Left lung (tissue), 14 donors: ENCODE measurements at places on chromosomes 7 and 10. TPM values are rescaled to one million over a fixed set of nuclear protein-coding genes. Genes with fewer than 3 reads are reported as not detected.

GRCh38 chr10:24518411-24518810, 205.3 kb downstream of the ARHGAP21 start:
- DNase-seq, result no peak

GRCh38 chr7:36583318-36583717, 141.0 kb downstream of the AOAH start:
- no peak for DNase-seq

- no peak for DNase-seq
Observed at GRCh38 chr7:18859318-18859717, 258.1 kb downstream of the TWIST1 start.

- DNase-seq, result no peak
Observed at GRCh38 chr7:47373871-47374451, 207.9 kb downstream of the TNS3 start.

- no peak for DNase-seq
Observed at GRCh38 chr7:16880554-16880953, 1.2 kb downstream of the AGR3 start.

DNA sequence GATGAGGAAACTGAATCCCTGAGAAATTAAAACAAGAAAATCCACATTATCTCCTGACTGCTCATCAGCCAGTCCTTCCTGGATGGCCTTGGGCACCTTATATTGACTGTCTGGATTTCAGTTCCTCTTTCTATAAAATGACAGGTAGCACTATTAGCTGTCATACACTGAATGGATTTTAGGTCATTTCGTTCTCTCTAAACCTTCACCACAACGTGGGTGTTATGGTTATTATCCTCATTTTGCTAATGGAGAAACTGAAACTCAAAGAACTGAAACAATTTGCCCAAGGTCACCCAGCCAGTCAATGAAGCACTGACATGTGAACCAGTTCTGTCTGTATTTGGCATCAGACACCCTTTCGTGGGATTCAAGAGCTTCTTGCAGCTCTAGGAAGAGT, 193.8 kb downstream of the CYP26A1 start:
- DNase-seq, result no peak

GRCh38 chr10:133072196-133072595, 15.5 kb upstream of the ADGRA1 start:
- no peak for DNase-seq

DNA sequence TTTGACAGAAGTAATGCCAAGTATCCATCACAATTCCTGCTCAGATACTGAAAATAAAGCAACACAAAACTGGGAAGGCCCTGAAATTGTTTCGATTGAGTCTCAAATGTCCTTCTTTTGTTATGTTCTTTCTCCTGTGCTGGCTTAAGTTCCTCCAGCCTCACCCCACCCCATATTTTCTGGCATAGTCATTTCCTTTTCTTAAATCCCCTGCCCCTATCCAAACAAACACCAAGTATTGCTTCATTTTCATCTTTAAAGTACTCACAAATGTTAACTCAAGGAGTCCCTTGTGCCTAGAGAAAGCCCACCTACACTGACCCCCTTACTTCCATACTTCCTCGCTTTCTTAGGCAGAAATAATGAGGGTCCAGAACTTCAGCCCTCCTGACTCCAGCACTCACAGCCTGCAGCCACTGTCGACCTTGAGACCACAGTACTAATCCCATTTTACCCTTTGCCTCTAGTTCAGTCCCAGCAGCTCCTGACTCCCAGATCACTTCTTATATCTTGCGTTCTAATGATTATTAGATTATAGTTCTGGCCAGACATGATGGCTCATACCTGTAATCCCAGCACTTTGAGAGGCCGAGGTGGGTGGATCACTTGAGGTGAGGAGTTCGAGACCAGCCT, 73.2 kb upstream of the ST8SIA6 start:
- no peak for DNase-seq

DNA sequence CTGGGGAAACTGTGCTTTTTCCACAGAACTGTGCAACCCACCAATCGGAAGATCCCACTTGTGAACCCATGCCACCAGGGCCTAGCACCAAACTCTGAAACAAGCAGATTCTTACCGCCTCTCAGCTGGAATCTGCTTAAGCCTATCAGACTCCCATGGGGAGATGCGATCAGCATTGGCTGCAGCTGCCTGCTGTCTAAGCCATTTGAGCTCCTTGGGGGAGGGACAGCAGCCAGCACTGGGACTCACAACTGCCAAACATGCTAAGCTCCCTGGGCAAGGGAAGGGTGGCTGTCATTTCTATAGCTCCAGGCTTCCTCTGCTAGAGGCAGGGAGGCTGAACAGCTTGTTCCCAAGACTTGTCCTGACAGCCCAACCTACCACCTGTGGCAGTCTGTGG, 283.8 kb downstream of the CDK14 start:
- peak; percentile 24 for DNase-seq

GRCh38 chr10:117239721-117240620, 943 bp upstream of the SLC18A2 start:
- DNase-seq, result no peak

DNA sequence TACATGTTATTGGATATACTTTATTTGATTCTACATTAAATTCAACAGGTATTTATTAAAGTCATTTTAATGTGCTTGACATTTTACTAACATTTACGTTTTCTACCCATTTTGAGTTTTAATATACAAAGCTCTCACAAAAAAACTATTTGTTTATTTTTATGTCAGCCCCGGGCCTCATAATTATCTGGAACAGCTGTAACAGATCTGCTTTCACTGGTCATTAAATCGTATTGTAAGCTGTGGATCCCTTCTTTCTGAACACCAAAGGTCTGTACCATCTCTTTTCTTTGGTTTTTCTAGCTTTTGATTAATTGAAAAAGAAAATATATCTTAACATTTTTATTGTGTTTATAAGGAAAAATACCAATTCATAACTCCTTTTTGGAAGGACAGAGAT, 73.5 kb downstream of the SEMA3E start:
- DNase-seq, result no peak

GRCh38 chr7:34718867-34719266, 60.8 kb downstream of the NPSR1 start:
- no peak for DNase-seq

GRCh38 chr7:103379270-103379975, 32.0 kb downstream of the PSMC2 start:
- no peak for DNase-seq

DNA sequence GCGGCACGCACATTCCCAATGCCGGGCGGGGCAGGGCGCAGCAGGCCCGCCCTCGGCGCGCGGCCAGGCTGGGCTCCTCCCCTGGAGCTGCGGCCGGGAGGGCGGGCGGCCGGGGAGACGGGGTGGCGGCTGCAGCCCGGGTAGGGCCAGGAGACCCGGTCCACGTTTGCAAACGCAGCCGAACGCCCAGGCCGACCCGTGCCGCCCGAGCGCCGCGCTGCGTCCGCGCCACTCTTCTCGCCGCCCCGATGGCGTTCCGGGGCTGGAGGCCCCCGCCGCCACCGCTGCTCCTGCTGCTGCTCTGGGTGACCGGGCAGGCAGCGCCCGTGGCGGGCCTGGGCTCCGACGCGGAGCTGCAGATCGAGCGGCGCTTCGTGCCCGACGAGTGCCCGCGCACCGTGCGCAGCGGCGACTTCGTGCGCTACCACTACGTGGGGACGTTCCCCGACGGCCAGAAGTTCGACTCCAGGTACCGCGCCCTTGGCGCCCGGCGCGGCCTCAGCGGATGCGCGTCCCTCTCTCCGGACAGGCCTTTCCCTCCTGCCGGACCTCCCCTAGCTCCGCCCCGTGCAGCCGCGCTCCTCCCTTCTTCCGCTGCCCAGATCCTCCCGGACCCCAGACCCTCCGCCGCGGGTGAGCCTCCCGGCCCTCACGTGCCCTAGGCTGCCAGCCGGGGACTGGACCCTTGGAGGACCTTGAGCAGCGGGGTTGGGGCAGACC, at the start of gene FKBP9:
Gene FKBP9, plus strand, starts transcription at position 115 of the 720 bp plus-strand sequence. Its CDS starts 134 bp downstream, at position 249.
- peak; percentile 95 for DNase-seq

GRCh38 chr7:1137517-1138167, 22.4 kb downstream of the ZFAND2A start:
- DNase-seq, result no peak

GRCh38 chr7:77184463-77184862, 15.2 kb downstream of the FGL2 start:
- no peak for DNase-seq

DNA sequence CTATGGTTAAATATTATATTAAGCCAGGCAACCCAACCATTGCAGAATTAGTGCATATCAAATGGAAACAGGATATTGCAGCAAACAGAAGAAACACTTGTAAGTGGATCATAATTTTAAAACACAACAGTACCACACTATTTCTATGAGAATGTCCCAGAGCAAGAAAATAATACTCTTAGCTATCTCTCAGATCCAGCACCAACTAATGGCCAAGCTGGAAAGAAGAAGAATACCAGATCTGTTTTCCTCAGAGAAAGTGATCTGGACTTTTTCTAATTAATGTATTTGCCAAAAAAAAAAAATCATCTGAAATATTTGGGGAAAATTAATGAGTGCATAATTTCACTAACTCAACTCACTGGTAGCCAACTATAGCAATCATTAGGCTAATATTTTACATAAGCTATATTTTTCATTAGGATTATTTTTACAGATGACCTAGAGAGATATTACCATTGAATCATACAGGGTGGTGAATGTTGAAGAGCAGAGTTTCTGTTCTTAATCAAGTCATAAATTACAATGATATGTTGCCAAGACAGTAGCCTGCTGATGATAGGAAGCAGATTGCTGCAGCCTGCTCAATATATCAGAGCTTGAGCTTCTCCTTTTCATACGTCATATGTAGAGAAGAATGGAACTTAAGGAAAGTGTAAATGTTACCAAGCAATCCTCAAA, 995.4 kb upstream of the LRRN3 start:
- no peak for DNase-seq

DNA sequence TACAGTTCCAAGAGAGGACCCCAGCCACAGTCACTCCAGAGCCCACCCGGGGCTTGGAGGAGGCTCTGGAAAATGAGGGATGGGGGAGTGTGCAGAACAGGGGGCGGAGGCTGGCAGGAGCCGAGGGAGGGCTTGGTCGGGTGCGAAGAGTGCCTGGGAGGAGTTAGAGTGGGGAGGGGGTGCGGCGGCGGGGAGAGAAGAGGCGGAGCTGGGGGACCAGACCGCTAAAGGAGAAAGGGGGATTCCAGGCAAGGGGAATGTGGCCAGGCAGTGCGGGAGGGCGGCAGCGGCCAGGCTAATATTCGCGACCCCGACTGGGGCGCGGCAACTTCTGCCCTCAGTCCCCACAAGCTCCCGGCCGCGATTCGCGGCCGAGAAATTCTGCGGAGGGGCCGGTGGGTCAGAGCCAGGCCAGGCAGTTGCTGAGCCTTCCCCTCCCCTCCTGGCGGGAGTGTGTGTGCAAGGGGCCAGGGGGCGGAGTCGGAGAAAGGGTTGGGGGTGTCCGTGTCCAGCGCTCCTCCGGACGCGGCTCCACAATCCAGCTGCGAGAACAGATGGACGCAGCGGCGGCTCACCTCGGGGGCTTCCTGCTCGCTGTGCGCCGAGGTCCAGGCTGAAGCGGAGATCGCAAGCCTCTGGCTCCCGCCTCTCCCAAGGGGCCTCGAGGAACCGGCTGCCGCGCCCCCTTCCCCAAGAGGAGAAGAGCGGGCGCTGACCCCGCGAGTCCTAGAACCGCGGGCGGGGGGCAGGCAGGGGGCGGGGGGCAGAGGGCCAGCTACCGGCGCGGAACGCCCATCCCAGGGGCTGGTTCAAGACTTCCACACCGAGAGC, 612 bp upstream of the SLC18A3 start:
- DNase-seq, result no peak

DNA sequence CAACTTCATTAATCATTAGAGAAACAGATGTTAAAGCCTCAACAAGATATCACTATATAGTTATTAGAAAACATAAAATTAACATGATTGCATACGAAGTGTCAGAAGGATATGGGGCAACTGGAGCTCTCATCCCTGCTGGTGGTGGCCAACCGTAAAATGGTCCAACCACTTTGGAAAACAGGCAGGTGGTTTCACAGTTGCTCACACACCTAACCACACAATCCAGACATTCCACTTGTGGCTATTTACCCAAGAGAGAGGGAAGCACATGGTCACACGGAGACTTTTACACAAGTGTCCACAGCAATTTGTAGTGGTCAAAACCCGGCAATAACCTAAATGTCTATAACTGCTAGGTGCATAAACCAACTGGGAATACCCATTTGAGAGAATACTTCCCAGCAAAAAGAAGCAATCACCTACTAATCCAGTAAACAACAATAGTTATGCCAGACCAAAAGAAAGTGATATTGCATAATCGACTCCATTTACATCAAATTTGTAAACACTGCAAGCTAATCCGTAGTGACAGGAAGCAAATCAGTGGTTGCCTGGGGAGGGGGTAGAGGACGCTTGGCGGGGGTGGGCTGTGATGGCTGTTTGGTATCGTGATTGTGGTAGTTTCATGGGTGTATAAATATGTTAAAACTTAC, 91.8 kb downstream of the LARP4B start:
- DNase-seq, result no peak

DNA sequence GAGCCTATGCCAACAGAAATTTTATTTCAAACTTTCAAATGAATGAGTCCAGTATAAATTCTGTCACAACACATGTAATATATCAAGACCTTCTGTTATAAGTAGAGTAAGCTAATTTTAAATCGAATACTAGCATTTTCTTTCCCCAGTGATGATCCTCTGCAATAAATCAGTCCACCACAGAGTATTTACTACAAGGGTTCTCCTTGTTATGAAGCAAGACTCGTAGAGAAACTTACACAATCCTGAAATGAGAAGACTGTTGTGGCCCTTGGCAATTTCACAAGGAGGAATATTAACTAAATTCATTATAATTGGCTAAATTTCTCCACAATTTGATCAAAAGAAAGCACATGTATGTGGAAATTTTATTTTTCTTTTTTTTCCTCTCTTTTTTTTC, 312.4 kb upstream of the DGKB start:
- DNase-seq, result no peak

The GTF2IRD1 gene
- 34.8 TPM for polyA plus RNA-seq

The FAM221A gene
- polyA plus RNA-seq, result 19.0 TPM

The EMX2 gene
- 0.17 TPM for polyA plus RNA-seq

The HOXA11 gene
- polyA plus RNA-seq, result not detected
